ENCODE measurements at places on chromosomes 16 and 17. TPM values are rescaled to one million over a fixed set of nuclear protein-coding genes. Genes with fewer than 3 reads are reported as not detected.

HIC1 gene
- 36.8 TPM for total RNA-seq

MYO15B gene
- total RNA-seq, result 45.0 TPM

FBXW10B gene
- total RNA-seq, result 0.18 TPM

NPIPB9 gene
- total RNA-seq, result 5.6 TPM

GRCh38 chr17:8369944-8370343 lies 6.6 kb downstream of the KRABD2 start:
- DNase-seq, result no peak

DNA sequence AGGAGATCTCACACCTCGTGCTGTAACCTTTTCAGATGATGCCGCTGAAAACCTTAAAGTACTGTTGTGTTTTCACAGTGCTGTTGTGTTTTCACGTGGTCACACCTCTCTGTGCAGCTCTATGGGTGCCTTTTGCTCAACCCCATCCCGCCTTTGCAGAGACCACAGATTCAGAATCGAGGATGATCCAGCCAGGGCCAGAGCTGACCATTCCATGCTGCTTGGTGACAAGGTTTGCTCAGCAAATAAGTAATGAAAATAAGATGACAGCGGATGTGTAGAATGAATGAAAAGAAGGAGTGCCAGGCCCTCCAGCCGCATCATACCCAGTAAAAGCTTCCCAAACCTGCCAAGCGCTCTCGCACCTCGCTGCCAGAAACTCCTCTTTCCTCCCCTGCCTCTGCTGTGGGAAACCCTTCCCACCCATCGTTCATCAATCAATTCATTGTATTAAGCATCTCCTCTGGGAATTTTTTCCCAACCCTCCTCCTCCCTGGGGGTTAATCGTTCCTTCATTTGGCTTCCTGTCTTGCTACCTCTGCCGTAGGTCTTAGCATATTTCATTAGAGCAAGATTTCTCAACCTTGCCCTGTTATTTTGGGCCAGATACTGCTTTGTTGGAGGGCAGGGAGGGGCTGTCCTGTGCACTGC lies 93.4 kb upstream of the CRHR1 start:
- no peak for DNase-seq

DNA sequence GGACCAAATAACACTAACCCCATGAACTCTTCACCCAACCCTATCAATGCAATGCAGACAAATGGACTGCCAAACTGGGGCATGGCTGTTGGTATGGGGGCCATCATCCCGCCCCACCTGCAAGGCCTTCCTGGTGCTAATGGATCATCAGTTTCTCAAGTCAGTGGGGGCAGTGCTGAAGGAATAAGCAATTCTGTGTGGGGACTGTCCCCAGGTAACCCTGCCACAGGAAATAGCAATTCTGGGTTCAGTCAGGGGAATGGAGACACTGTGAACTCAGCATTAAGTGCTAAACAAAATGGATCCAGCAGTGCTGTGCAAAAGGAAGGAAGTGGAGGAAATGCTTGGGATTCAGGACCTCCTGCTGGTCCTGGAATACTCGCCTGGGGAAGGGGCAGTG lies 78.9 kb downstream of the TMC6 start:
- no peak for DNase-seq

DNA sequence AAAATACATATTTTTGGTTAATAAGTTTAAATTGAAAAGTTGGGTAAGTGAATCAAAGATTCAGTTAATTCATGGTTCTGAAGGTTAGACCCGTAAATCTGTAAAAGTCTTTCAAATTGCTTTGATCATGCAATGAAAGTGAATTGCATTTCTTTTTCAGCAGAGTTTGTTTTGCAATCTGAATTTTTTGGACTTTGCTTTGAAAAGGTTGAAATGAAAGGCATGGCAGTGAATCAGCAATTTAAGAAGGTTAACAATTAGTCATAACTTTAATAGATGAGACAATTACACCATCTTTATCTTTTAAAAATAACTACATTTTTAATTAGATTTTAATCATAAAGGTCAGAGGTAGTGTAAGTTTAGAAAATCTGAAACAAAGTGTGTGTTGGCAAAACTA lies 310.9 kb upstream of the KCNJ16 start:
- no peak for DNase-seq

DNA sequence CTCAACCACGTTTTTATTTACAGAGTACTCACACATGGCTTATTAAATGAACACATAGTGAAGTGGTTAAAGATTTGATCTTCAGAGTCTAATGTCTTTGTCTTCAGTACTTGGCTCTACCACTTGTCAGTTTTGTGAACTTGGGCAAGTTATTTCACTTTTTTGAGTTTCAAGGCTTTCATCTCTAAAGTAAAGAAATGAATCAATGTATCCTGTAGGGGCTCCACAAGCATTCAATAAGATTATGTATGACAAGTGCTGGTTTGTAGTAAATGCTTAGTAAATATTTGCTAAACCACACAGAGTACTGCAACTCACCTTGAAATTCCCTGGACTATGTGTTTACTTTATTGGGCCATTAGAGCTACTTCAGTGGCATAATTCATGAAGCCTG lies 446.0 kb upstream of the GOT2 start:
- DNase-seq, result no peak

- DNase-seq, result no peak
Measured at GRCh38 chr17:42272162-42272907, 3.9 kb downstream of the STAT5B start.

- DNase-seq, result no peak
Measured at GRCh38 chr16:85334718-85335583, 222.7 kb upstream of the CIBAR2 start.

DNA sequence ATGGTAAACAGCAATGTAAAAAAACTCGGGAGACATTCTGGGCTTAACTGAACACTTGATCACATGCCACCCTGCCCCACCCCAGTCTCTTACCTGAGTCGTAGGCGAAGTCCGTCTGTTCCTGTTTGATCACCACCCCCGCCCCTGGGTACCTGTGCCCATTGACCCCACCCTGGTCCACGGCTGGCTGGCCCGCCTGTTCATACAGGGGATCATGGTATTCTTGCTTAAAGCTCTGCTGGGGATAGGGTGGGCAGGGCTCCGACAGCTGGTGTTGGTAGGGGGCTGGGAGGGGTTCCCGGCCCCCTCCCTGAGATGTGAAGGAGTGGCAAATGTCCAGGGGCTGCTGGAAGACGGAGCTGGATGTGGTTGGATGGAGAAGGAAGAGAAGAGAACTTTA lies 13.6 kb downstream of the ETV4 start:
- no peak for DNase-seq

DNA sequence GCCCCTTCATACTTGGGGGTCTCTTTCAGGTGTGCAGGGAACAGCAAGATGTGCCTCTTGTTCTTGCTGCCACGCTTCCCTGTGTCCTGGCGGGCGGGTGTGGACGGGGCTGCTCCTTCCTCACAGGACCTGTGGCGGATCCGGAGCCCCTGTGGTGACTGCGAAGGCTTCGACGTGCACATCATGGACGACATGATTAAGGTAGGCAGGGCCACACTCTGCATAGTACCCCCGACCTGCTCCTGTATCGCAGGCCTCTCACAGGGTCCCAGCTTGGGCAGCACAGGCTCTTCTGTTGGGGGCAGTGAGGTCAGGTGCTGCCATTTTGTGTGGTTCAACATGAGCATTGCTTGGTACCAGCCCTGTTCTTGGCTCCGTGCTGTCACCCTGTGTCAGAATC lies 42.5 kb downstream of the PRMT7 start:
- peak; percentile 50 for DNase-seq

Measured in activated naive CD4-positive, alpha-beta T cell treated with anti-CD3 and anti-CD28 coated beads, Interleukin-2, amount 50 U/mL, for 72 hours (primary cell).